RWPE2 (cell line): ENCODE measurements at places on chromosomes 3 and 15.
A peak's percentile ranks its signal among the peaks of the same experiment; 100 is the strongest.

GRCh38 chr3:123105201-123106189 lies 38.7 kb downstream of the PDIA5 start:
- no peak for DNase-seq

DNA sequence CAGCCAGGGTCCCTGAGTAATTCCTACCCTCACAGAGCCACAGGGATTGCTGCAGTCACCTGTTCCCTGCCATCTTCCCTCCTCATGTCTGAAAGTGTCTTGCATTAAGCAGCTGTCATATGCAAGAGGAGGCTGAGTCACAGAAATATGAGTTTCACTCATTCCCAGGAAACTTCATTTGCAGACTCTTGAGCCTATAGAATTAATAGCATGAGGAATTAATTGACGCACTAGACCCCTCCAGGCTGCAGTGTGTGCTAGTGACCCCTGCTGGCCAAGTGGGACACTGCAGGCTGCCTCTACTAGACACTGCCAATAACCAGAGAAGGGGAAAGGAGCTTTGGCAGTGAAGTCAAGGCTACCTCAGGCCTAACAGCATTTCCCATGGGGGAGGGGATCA lies 50.6 kb upstream of the SLC6A1 start:
- DNase-seq: no peak

DNA sequence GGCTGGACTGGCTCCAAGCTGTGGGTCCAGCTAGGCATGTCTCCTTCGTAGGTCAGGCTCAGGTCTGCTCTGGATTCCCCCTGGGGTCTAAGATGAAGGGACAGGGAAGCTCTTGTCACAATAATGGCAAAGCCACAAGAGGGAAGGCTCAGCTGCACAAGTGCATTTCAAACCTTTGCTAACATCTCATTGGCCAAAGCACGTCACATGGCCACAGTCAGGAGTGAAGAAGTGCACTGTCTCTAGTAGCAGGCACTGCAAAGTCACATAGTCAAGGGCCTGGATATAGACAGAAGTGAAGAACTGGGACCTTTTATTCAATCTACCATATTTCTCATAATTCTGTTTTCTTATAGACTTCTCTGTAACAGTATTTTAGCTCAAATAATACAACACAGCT lies 20.1 kb downstream of the DLEC1 start:
- DNase-seq: no peak

GRCh38 chr15:83753872-83754493 lies 100.1 kb downstream of the ADAMTSL3 start:
- DNase-seq: no peak

GRCh38 chr3:196673632-196674031 lies 34.1 kb downstream of the NRROS start:
- DNase-seq: no peak

GRCh38 chr3:121493431-121493830 lies 52.4 kb downstream of the POLQ start:
- DNase-seq: no peak

DNA sequence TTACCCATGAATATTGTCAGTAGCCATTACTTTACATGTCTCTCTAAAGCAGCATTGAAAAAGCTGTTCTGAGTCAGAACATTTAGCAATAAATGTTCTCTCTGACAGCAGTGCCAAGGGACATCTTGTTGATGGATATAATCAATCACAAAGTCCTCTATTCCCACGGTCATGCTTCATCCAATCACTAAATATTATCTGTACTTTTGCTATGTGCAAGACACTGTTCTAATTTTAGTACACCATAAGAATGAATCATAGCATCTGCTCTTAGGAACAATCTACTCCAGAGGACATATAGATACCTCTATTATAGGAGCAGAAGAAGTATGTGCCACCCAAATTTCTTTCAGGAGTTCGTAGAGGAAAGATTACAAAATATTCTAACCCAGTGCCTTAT lies 142.5 kb upstream of the MBNL1 start:
- no peak for DNase-seq

DNA sequence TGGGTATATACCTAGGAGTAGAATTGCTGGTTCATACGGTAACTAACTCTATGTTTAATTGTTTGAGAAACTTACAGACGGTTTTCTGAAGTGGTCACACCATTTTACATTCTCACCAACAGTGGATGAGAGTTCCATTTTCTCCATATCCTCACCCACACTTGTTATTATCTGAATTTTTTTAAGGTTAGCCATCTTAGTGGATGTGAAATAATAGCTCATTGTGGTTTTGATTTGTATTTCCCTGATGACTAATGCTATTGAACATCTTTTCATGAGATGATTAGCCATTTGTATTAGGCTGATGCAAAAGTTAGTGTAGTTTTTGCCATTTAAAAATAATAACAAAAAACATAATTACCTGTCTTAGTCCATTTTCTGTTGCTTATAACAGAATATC lies 18.6 kb downstream of the CSTA start:
- DNase-seq: no peak

DNA sequence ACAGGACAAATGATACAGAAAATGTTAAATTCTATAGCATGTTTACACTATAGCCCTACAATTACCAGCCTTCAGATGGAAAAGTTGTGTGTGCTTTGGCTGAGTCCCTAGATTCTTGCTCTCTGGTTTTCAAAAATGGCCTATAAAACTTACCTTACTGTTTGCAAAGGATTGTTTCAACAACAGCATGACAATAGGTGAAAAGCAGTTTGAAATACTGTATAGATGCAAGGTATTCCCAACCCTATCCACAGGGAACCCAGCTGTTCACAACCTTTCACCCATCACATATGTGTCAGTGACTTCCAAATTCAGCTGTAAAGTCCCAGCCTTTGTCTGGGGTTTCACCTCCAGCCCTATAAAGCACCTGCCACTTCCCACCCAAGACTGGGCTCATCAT lies 97.3 kb downstream of the NEK10 start:
- DNase-seq: no peak

DNA sequence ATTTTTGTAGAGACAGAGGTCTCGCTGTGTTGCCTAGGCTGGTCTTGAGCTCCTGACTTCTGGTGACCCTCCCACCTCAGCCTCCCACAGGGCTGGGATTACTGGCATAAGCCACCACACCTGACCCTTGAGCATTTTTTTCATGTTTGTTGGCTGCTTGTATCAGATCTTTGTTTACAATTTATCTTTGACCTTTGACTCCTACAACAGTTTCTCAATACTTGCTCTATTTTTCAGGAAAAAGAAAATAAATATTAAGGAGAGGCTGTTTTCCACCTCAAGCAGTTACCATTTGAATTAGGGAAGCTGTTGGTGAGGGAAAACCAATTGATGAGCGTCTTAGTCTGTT lies 44.5 kb downstream of the LIMD1 start:
- DNase-seq: no peak

- DNase-seq: no peak
Observed at GRCh38 chr3:12472000-12472610, 12.2 kb upstream of the TSEN2 start.

DNA sequence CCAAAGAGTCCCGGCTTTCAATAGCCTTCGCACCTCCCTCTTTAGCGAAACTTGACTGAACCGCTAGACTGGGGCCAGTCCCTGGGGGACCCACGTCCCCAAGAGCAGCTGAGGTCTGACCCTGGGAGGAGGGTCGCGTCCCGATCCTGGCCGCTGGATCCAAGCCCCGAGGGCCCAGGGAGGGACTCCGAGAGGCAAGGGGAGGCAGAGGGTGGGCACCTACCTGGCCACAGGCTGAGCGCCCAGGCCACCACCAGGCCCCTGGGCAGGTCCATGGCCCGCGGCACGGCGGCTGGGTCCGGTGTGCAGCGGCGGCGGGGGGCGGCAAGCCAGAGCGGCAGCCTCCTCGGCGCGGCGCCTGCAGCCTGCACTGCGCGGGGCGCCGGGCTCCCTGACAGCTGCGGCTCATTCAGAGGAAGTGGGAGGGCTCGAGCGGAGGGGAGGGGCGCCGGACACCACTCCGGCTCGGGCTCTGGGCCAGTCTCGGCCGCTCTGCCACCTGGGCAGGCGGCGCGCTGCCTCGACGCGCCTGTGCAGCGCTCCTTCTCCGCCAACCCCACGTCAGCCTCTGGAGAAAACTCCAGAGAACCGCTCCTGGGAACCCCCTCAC lies at the start of gene ITGA11:
ITGA11 (minus strand) TSS at position 372 of the 610 bp plus-strand sequence; CDS start at position 275, 97 bp downstream.
- peak; percentile 82 for DNase-seq

GRCh38 chr3:94359996-94360395 lies 297.1 kb downstream of the NSUN3 start:
- no peak for DNase-seq

DNA sequence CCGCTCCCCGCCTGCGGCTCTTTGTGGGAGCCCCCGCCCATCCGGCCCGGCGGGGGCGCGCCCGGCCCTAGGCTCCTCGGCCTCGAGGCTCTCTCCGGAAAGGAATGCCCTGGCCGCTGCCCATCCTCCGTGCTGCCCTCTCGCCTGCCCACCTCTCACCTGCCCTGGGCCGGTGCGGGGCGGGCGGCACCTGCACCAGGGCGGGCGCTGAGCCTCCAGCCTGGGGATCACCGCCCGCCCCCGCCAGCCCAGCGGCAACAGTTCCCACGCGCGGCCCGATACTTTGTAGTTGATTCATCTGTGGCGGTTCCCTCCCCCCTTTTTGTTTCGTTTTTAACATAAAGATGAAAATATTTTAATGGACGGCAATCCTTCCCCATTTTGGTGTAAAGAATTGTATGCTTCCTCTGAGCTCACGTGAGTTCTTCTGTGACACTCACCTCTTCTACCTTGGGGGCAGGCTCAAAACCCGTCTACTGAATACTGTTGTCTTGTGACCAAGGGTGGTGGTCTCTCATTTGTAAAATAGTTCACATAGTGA lies 1.9 kb downstream of the KLF13 start:
- no peak for DNase-seq

- DNase-seq: no peak
Observed at GRCh38 chr3:131282379-131282778, 99.2 kb upstream of the NUDT16 start.

DNA sequence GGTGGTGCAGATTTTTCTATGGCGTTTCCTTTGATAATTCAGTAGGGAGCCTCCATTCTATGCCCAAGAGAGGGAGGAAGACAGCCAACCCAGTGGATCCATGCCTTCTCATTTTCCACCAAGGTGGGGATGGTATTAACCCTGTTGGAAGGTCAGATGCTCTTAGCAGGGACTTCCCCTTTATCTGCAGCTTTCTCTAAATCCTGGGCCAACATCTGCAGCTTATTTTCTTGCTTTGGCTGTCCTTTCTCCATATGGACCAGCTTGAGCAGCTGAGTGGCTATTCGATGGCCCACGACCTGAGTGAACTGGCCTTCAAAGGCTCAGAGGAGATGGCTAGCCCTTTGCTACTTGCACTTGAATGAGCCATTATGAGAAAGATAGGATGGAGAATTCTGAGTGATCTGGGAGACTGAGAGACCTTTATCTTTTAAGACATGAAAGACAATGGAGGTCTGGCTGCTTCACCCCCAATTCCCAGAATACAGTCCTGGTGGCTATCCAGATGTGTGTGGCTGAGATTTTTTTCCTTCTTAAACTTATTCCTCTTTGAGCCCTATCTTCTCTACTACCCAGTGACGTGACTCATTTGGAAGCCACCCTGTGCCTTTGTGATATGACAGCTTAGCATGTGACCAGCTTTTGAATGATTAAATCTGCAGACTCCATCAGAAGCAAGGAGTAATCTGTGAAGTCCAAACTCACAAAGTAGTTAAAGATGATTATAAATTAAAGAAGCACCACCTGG lies 39.6 kb upstream of the TRAK1 start:
- no peak for DNase-seq

DNA sequence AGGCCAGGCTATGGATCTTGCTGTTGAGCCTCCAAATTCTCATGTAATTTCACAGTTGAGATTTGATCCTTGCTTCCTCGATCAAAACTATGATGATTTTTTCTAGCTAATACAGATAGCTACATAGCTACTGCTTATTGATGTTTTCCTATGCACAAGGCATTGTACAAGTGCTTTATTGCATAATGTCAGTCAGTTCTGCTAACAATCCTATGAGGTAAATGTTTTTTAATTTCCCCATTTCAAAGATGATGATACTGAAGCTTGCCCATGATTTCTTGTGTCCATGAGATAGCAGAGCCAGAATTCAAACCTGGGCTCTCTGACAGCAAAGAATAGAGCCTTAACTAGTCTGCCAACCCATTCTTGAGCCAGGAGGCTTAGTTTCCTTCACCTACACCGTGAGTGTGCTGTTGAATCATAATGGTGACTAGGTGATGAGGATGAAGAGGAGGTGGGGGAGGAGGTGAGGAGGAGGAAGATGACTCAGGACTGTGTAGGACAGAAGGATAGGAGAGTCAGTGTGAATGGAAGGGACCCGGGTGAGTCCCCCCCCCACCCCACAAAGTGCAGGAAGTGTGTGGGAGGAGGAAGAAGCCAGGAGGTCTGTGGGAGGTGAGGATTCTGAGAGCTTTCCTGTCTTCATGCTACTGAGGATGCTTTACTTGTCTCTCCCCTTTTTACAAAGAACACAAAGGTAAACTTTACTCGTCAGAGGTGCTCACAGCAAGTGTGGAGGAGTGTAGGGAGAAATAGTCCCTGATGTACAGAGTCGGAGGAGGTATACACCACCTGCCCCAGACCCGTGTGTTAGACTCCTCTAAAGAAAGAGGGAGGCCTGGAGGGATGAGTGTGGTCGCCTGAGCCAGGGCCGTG lies 3.6 kb downstream of the TAGLN3 start:
- no peak for DNase-seq

- no peak for DNase-seq
Observed at GRCh38 chr3:25843332-25843731, 53.4 kb downstream of the OXSM start.

DNA sequence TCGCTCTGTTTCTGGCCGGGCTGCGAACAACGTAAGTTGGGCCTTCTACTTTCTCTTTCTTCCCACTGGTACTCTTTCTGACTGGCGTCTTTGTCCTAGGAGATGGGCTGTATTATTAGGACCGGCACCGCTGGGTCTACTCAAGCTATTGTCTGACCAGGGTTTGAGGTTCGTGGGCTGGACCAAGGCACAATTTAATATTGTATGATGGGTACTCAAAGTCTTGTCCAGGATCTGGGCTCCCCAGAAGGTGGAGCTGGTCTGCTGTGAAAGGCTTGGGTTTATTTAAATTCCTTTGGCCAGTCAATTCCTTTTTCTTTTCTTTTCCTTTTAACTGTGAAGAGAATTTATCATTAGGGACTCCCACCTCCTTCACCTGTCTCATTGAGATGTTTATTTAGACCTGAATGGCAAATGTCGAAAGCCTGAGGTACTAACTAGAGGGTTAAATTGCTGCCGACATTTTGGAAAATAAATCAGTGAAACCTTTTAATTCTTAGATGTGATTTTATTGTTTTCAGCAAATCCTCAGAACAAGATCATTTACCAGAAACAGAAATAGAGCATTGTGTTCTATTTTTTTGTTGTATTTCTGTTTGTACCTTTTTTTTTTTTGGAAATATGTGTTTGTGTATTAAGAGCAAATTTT lies 410 bp downstream of the LRRC49 start:
- peak; percentile 61 for DNase-seq

DNA sequence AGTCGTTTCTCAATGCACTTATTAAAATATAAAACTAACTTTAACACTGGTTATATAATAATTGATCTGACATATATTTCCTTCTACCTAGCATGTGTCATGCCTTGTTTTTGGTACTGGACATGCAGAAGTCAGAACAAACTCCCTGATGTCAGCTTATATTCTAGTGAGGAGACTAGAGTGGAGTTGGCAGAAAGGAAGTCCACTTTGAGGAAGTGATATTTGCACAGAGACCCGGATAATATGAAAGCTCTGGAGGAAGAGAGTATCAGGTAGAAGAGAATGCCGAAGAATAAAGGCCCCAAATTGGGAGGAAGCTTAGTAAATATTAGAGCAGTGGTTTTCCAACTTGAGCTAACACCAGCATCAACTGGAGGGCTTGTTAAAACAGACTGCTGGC lies 24.6 kb upstream of the ZNF280D start:
- DNase-seq: no peak

GRCh38 chr15:84594617-84595290 lies 6.1 kb upstream of the ZSCAN2 start:
- DNase-seq: no peak
